NCI-H345 (cell line): ENCODE measurements at places on chromosomes 13 and 19.

GRCh38 chr19:33391631-33392249 is 18.2 kb downstream of the CEBPG start:
- DNase-seq: no peak

GRCh38 chr13:78758549-78758948 is 99.6 kb upstream of the OBI1 start:
- no peak for DNase-seq

DNA sequence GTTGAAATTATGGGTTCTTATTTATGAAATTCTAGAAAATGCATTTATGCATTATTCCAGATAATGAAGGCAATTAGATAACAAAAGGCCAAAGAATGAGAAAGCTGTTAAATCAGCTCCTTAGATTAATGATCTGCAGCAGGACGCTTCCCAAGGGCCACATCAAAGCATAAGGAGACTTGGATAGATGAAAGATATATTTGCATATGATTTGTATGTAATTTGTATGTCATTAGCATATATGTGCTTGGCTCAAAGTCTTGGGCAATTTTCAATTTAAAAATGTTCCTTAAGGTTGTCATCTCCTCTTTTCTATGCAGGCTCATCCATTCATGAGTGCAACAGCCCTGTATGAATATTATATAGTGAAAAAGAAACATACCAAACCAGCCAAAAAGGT is 126.8 kb upstream of the IRS2 start:
- no peak for DNase-seq

- DNase-seq: peak; percentile 44
Observed at GRCh38 chr13:90951663-90952062, 395.8 kb upstream of the MIR17HG start.

DNA sequence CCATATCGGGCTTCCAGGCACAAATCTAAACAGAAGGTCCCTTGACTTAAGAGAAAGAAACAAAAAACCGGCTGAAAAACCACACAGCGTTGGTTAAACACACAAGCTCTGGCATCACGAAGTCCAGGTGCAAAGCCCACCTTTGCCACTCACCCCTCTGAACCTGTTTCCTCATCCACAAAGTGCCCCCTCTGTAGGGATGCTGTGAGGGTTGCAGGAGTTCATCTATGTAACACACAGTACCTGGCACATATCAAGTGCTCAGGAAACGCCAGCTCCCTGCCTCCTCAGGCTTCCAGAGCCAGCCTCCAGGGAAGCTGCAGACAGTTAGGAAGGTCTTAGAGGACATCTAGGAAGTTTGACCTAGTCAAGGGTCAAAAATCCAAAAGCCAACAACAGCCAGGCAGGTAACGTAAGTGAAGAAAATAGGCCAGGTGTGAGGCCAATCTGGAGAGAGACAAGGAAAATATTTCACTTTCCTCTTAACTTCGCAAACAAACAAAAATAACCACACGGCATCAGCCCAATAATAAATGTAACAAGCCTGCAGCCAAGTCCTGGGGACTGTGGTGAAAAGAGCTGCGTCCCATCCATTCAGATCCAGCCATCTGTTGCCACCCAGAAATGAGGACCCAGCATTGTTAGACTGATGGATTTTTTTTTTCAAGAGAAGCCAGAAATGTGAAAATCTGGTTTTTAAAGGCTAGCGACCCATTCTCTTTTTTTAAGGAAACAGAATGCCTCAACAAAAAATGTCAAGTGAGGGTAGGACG is 10.0 kb downstream of the KDELR1 start:
- no peak for DNase-seq

- DNase-seq: no peak
Observed at GRCh38 chr19:51108805-51109146, 567 bp upstream of the CTU1 start.

DNA sequence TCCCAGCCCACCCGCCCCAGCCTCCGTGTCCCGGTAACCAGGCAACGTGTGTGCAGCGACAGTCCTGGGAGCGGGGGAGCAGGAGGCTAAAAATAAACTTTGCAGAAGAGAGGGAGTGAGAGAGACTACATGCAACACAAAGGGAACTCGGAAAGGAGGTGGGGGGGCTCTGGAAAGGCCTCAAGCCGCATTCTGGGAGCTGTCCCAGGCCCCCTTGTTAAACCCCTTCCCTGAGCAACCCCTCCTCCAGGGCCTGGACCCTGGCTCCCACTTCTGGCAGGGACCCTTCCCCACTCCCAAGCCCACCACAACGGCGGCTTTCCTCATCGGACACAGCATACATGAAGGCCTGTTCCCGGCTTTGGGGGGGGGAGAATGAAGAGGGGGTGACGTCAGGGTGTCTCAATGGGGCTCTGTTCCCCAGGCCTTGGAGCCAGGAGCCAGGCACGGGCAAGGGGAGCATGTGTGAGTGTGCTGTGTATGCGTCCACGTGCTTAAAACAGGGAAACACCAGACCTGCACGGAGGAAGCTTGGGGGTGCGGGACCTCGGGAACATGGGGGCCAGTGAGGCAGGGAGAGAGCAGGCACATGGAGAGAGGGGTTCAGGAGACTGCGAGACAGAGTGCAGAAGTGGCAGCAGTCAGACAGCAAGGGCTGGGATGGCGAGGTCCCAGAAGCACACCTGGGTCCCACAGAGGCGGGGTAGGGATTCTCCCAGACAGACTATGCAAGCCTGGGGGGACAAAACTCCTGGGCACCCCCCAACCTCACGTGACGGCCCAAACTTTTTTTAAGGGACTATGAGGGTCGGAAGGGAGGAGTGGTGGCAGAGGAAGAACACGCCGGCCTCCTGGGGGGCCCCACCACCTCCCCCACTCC is 2.3 kb downstream of the ERF start:
- no peak for DNase-seq
